ENCODE measurements at places on chromosomes 1 and 21.

DNA sequence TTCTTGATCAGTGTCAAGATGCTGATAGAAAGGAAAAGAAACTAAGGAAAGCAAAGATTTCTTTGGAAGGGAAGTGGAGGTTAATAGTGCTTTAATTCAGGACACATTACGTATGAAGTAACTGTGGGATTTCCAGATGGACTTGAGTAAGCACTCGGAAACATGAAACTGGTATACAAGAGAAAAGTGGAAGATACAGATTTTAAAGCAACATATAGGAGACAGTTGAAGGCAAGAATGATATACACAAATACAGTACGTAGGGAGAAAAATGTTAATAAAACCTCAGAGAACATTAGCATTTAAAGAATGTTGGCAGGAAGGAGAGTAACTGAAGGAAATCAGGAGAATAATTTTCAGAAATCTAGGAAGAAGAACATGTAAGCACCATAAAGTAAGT lies 730.9 kb upstream of the ADGRL2 start:
- DNase-seq, result no peak

- DNase-seq, result no peak
Measured at GRCh38 chr1:51270751-51271150, 34.7 kb downstream of the RNF11 start.

DNA sequence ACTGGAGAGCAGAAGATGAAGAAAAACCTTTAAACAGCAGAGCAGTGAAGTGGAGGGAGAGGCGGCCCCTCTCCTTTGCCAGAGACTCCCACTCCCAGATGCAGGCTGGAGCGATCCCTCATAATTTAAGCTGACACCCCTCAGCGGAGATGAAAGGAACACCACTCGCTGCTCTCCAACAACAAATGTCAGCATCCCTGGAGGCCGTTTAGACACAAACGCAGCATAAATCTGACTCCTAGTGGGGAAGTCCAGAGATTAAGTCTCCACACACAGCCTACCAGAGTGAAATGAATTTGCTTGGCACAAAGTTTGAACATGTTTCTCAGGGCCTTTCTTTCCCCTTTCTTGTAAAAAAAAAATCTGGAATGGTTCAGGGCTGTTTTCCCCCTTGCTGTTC lies 137.8 kb downstream of the LMX1A start:
- no peak for DNase-seq

DNA sequence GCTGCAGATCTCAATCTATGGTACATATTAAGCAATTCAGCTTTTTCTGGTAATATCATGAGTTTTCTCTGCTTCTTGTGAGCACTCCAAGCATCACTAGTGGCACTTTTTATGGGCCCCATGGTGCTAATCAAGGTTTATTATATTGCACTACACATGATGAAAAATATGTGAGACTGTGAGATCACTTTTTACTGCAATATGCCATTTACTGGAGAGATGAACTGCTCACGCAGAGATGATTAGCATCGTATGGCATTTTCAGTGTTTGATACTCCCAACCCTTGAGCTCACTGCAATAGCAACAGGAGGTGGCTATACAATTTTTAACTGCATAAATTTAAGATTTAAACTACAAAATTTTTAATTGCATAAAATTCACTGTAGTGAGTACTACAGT lies 8.7 kb upstream of the KCNK1 start:
- no peak for DNase-seq

GRCh38 chr1:100463791-100464424 lies 74.0 kb upstream of the GPR88 start:
- peak; percentile 49 for DNase-seq

All from stimulated activated naive CD4-positive, alpha-beta T cell treated with Interleukin-2 at 50 U/mL for 16 hours (primary cell).